ENCODE measurements at places on chromosomes 1 and 21.
A peak's percentile ranks its signal among the peaks of the same experiment; 100 is the strongest.

DNA sequence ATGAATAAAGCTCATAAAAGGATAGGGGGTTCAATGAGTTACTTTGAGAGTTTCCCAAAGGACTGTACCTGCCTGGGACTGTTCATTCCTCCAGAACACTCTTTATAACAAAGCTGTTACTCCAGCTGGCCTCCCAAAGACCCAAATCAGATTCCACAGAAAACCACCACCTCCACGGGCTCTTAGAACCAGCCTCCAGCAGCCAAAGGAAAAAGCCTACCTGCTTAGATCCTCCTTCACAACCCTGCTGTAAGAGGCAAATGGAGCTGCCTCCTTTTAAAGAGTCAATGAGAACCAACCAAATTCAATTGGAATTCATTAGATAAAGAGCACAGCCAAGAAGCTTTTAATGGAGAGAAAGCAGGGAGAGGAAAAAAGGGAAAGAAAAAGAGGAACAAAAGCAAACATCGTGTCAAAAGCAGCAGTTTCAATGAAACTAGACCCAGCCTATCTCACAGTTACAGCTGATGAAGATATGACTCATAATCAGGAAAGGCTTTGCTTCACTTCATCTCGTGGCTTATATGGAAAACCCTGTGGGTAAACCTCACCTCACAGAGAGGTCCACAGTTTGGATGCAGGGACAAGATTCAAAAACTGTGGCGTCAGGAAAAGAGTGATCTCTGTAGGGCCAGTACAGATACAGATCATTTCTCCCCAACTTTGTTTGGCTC lies 27.8 kb upstream of the FMO4 start:
- no peak for DNase-seq

GRCh38 chr1:214404154-214404553 lies 123.2 kb downstream of the SMYD2 start:
- no peak for DNase-seq

DNA sequence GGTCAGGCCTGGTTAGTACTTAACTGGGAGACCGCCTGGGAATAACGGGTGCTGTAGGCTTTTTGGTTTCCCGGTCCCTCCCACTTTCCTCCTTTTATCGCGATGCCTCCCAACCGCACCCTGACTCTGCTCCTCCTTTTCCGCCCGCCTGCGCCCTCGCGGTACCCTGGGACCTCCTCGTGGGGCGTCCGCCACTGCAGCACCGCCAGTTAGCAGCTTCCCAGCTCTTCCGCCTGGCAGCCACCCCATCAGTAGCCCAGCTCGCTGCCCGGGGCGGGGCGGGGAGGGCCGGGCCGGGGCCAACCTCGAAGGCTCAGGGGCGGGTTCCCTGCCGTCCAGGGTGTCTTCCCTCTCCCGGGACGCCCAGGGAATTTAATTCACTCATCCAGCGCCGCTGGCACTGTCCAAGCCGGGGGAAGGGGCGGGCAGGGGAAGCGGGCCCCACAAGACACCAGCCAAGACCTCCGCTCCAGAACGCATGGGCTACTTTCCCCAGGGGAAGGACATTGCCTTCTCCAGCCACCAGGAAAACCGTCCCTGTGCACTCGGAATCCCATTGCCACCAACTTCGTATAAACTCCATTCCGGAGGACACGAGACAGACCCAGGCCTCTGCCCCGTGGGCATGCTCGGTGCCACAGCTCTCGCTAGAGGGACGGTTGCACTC lies 2.0 kb upstream of the ZNF678 start:
- DNase-seq, result no peak

DNA sequence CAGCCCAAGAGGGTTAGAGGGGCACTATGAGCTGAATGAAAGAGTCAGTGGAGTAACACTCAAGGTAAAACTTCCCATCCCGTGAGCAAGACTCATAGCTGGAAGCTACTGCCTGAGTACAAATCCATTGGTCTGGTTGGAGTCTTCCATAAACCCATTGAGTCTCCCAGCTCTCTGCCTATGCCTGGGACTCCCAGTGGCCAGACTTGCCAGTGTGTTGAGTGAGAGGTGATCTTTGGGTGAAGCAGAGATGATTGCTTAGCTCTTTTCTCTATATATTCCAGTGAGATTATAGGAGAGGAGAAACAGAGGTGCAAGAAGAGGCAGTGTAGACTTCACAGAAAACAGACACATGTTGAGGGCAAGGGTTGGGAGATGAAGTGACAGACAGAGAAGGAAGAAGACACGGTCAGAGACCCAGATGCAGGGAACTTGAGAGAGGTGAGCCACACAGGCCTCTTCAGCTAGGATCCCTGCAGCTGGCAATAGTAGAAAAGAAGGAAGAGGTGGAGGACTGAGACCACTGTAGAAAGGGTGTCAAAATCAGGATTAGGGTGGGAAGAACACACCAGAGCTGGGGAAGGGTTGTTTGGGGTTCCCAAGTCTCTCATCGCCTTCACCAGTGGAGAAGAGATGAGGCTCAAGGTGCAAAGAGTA lies 3.7 kb downstream of the FOXD2 start:
- DNase-seq, result no peak

DNA sequence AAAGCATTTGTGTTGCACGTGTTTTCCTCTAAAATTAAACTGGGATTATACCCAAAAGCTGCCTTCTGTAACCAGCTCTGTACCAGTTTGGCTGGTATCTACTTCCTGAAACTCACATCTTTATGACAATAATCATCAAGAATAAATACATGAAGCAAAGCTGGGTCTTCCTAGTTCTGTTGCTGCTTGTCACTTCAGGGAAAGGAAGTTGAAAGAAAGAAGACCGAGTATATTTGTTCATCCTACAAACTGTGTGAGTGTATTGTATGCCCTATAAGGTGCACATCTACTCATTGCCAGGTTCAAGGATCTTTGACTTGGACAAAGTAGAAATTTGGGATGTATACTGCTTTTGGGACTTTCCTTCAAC lies 29.1 kb upstream of the IFNGR2 start:
- no peak for DNase-seq

- no peak for DNase-seq
These were observed 37.4 kb downstream of the GADD45A start for GRCh38 chr1:67722292-67722944.

- DNase-seq, result no peak
These were observed 42.2 kb downstream of the GIPC2 start for GRCh38 chr1:78088015-78088414.

DNA sequence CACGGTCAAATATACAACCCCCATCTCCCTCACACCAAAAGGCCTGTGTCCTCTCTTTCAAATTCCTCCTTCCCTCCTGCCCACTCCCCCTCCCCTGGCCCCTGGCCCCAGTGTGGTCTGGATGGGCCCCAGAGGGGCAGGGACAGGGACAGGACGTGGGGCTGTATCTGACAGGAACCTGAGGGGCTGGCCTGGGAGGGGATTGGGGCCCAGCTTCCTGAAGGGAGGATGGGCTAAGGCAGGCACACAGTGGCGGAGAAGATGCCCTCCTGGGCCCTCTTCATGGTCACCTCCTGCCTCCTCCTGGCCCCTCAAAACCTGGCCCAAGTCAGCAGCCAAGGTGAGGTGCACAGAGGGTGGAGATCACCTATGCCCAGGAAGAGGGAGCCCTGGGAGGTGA lies at the start of gene MPL:
MPL (plus strand) TSS at position 231 of the 400 bp plus-strand sequence; CDS start at position 262, 31 bp downstream.
- no peak for DNase-seq

GRCh38 chr1:21198929-21199328 lies 22.2 kb upstream of the EIF4G3 start:
- no peak for DNase-seq

- peak; percentile 6 for DNase-seq
These were observed 133.3 kb downstream of the NPHP4 start for GRCh38 chr1:5858844-5859407.

DNA sequence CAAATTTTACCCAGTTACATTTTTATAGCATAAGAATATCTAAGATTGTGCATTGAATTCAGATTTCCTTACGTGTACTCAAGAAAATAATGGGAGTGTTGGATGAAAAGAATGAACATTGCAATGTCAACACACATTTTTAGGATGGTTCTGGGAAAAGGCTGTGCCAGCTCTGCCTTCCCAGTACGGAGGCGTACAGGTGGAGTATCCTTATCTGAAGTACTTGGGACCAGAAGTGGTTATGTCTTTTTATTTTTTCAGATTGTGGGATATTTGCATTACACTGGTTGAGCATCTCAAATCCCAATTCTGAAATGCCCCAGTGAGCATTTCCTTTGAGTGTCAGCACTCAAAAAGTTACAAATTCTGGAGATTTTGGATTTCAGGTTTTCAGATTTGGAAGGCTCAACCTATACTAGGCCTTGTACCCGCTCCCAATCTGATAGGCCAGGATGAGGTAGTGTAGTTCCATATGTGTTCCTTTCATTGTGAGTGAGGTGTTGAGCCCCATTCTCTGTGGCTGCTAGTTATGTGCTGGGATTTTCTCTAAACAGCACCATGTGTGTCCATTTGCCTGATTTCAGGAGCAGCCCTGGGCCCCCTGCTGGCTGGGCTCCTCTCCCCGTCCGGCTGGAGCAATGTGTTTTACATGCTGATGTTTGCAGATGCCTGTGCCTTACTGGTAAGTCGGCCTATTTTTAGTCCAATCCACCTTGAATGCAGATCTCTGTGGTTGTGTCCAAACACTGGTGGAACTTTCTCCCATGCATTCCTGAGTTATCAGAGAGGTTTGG lies 60.8 kb downstream of the SLC37A1 start:
- no peak for DNase-seq

DNA sequence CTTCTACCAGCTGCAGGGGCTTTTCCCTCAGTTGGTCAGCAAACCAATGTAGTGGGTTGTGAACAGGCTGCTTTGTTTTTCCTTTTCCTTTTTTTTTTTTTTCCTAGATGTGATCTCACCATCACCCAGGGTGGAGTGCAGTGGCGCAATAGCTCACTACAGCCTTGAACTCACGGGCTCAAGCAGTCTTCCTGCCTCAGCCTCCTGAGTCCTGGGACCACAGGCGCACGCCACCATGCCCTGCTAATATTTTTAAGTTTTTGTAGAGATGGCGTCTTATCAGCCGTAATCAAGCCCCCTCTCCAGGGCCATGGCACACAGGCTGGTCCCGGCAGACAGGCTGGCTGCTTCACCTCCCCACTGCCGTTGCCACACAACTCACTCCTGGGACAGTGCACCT lies 3.4 kb upstream of the TRIM11 start:
- DNase-seq, result no peak

DNA sequence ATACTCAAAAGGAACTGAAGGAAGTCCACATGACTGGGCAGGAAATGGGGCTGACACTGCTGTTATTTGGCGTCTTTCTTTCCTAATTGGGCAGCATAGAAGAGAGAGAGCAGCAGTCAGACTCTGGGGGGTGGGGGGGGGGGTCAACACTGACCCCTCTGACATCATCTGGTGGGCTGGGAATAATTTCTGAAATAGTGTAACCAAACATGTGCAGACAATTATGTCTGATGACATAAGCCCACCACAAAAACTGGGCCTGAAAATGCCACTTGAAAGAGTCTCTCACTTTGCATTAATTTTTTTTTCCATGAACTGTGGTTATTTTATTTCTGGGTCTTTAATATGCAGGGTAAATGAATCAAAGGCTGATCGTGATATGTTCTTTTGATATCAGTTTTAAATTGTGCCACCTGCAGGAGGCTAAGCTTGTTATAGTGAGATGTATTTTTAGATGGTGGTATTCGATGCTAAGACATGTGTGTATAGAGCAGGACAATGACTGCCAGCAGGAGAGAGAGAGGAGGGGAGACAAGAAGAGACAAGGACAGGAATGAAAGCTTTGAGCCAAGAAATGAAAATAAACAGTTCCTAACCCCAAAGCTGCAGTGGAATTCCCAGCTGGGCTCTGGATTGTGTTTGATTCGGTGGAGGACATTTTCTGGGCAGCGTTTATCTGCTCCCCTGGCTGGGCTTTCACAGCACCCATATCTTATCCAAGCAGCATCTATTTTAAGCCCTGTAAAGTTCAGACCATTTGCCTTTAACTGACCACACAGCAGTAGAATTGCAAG lies 264.7 kb downstream of the PBX1 start:
- DNase-seq, result no peak

- DNase-seq, result peak; percentile 73
These were observed 12.9 kb upstream of the FYB2 start for GRCh38 chr1:56831871-56832693.

DNA sequence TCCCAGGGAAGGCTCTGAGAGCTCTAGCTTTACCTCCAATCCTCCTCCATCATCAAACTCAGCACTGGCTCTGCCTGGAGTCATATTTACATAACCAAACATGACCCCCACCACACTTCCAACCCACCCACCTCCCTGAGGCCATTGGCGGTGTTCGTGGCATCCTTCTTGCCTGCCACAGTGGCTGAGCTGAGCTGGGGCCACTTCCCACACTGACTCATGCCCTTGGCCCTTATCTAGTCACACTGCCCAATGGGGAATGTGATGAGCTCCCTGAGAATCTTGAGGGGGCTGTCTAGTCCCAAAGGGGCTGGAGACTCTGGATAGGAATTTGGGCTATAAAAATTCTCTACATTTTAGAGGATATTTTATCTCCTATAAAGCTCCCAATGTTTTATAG lies 230.9 kb upstream of the IRF2BP2 start:
- no peak for DNase-seq

GRCh38 chr21:35256468-35256988 lies 207.4 kb upstream of the RUNX1 start:
- no peak for DNase-seq

DNA sequence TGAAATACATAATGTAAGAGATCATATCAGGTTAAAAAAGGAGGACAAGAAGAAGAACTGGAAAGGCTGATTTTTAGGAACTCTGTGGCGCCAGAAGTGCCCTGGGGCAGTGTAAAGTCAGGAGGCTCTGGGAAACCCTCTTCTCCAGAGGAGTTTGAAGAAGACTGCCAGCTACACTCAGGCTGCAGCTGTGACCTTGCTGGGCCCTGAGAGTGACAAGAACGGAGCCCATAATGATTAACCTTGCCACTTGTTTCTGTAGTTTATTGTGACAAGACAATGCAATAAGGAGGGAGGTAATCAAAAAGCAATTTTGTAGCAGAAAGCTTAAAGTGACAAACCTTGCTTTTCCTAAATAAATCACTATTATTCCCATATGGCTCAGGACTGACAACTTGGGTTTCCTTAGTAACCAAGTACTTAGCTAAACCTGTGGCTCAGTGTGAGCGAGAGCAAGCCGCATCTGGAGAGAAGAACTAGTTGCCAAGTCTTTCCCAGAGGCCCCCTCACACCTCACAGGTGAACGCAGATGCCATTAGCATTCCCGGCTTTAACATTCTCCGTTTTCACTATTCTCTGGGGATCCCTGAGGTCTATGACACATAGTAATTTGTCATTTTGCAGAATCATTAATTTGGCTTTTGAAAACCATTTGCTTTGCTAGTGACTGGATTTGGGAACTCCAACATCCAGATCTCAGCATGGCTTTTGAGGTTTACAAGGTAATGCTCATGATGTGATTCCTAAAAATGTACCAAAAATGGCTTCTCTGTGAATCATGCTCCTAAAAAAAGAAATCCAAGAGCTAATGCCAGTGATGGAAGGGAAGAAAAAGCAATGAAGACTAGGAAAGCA lies 115.9 kb downstream of the OMA1 start:
- no peak for DNase-seq

DNA sequence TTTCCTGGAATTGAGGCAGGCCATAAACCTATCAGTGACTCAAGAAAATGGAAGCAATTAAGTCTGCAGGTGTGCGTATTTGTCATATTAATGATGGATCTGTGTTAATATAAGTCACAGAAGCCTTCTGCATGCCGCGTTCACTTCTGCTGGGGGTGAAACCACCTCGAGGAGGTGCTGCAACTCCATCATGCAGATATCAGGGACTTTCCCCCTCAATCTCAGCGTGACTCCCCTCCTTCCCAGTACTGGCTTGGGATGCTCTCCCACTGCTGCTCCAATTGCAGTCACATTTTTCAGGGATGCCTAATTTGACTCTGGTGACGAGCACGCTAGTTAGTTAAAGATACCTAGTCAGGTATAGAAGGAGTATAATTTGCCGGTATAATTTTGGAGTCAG lies 87.5 kb downstream of the ASTN1 start:
- DNase-seq, result no peak

- DNase-seq, result no peak
These were observed 49.4 kb downstream of the FRRS1 start for GRCh38 chr1:99717005-99717404.
